Muscle of arm (tissue), 14 donors: ENCODE measurements at places on chromosomes 1 and 21. TPM values are rescaled to one million over a fixed set of nuclear protein-coding genes. Genes with fewer than 3 reads are reported as not detected.

The CD1E gene
- 0.39 TPM for polyA plus RNA-seq

The C1orf94 gene
- polyA plus RNA-seq: not detected

The CDCA8 gene
- 10.1 TPM for polyA plus RNA-seq

The CRYBG2 gene
- 1.6 TPM for polyA plus RNA-seq

The ATP13A2 gene
- polyA plus RNA-seq: not detected

The HPDL gene
- polyA plus RNA-seq: 1.9 TPM

The PYHIN1 gene
- polyA plus RNA-seq: 0.27 TPM

The C1orf226 gene
- polyA plus RNA-seq: 1.3 TPM

The DDX20 gene
- polyA plus RNA-seq: 11.5 TPM

The SPRR2D gene
- not detected for polyA plus RNA-seq

The KRTAP20-2 gene
- polyA plus RNA-seq: not detected

The ADAMTSL4 gene
- 77.9 TPM for polyA plus RNA-seq

The COL24A1 gene
- polyA plus RNA-seq: not detected

The CD5L gene
- polyA plus RNA-seq: not detected

The HNRNPCL1 gene
- polyA plus RNA-seq: 0.12 TPM

The FCRL1 gene
- 0.71 TPM for polyA plus RNA-seq

The KCNQ4 gene
- 36.6 TPM for polyA plus RNA-seq

The FCGR2B gene
- polyA plus RNA-seq: 0.32 TPM

The RORC gene
- polyA plus RNA-seq: 6.2 TPM

The NUAK2 gene
- 0.75 TPM for polyA plus RNA-seq

The HLX gene
- polyA plus RNA-seq: 15.3 TPM

The UBE2U gene
- polyA plus RNA-seq: not detected

The BGLAP gene
- polyA plus RNA-seq: not detected

The RPTN gene
- not detected for polyA plus RNA-seq

The TNN gene
- polyA plus RNA-seq: 6.5 TPM

The NECAP2 gene
- polyA plus RNA-seq: 47.0 TPM
